Bone marrow (tissue), 2 donors: ENCODE measurements at places on chromosomes 12 and 14.

- no peak for DNase-seq
These were observed 30.2 kb upstream of the FRS2 start for GRCh38 chr12:69440016-69440415.

DNA sequence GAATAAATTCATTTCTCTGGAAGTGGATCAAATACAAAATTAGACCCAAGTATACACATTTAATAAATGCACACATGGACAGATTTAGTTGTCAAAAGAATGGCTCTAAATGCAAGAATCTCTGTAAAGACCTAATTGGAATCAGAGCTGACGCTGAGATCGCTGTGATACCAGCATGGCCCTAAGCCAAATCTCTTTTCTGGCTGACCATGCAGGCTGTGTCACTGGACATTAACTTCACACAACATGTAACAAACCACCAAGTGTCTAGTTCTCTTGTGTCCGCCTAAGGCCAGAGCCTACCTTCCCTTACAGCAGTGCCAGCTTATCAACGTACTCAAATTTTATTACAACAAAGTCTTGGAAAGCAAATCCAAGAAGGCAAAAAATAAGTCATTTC lies 127.5 kb downstream of the MED13L start:
- DNase-seq = no peak

DNA sequence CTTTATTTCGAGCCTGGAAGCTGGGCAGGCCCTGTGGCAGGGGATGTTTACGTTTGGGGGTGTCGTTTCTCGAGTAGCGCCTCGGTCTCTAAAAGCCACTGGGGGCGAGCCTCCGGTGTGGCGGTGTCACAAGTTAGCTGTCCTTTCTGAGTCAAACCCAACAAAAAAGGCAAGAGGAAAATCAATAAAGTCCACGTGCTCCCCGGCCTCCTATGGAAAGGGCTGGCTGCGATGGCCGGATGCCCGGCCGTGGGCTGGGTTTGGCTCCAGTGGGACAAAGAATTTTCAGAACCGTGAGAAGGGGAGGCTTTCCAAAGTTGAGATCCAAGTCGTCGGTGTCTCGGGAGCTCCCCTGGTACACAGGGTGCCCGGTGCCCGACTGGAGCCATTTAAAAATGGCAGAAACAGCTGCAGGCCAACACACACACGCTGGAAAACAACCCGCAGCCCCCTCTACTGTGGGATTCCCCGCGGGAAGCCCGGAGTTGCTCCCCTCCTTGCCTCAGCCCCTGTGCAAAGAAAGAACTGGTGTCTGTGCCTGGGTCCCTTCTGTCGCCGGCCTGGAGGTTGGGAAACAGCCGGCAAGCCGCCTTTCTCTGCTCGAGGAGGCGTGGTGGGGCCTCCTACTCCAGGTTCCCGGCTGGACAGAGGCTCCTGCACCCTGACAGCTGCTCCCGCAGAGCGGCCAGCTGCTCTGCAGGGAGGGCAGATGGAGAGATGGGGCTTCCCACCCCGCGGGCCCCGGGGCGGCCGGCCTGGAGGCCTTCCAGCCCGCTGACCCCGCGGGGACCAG lies 1.9 kb downstream of the BCL7A start:
- DNase-seq = no peak

GRCh38 chr14:43019826-43020225 lies 1413.2 kb downstream of the LRFN5 start:
- no peak for DNase-seq

DNA sequence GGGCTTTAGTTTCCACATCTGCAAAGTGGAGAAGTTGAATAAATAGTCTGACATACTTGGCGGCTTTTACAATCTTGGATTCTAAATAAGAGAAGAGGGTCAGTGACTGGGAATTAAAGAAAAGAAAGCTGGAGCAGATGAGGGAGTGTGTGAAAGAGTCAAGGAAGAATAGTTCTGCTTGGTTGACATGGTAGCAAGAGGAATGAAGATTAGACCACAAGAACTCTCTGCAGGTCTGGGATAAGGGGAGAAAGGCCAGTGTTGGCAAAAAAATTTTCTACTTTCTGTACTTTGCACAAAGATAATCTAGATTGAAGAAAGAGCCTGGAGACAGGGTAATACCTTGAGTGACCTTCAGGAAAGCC lies 5.9 kb downstream of the ITGB7 start:
- DNase-seq = no peak

DNA sequence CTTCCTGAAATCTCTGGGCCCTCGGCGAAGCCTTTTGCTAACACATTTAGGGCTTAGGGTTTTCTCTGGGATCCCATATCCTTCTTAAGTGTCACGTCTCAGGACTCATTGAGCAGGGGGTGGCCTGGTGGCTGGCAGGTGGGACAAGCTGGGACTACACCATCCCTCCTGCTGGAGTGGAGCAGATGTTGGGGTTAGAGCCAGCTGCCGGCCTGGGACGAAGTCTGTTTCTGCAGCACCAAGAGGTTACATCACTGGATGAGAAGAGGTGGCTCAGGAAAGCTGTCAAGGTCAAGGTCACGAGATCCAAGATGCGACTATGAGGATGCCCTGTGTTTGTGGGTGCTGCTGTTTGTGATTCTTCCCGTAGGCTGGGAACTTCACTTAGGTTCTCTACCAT lies 16.3 kb downstream of the SMCO2 start:
- DNase-seq = no peak

- DNase-seq = no peak
These were observed 44.6 kb downstream of the GNS start for GRCh38 chr12:64714551-64714968.

DNA sequence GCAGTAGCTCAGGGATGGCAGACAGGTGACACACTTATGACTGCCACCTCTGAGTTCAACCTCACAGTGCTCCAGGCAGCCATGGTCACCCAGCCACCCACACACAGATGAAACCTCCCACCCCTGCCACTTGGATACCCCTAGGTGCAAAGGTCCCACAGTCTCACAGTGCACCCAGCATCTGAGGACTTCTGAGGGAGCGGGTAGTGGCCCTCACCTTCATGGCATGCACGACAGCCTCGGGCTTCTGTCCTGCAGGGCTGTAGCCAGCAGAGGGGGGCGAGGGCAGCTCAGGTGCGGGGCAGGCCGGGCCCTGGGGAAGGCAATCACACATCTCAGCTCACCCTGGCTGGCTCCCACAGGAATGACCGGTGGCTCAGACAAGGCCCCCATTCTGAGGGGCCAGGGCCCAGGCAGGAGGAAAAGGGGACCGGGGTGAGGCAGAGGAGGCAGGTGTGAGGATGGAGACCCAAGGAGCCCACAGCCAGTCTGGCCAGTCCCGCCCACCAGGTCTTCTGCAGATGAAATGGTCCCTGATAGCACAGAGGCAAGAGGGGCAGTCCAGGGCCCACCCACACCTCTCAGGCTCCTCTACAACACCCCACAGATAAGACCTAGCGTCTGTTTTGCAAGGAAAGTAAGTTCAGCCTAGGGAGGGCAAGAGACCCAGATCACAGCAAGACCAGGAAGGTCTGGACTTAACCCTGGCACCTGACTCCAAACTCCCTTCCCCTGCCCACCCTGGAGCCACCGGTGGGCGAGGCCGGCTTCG lies 35.8 kb downstream of the CCNK start:
- DNase-seq = no peak

DNA sequence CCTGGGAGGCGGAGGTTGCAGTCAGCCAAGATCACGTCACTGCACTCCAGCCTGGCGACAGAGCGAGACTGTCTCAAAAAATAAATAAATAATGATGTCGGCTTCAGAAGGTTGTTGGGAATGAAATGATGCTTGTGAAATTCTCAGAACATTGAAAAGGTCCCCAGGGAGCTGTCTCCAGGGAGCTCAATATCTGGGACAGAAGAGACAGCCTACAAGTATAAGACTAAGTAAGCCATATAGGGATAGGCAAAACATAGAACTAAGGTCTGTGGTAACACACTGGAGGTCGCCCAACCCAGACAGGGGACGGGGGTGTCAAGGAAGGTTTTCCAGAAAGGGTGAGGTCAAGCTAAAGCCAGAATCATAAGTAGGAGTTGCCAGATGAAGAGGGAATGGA lies 29.5 kb upstream of the HSPB8 start:
- no peak for DNase-seq

DNA sequence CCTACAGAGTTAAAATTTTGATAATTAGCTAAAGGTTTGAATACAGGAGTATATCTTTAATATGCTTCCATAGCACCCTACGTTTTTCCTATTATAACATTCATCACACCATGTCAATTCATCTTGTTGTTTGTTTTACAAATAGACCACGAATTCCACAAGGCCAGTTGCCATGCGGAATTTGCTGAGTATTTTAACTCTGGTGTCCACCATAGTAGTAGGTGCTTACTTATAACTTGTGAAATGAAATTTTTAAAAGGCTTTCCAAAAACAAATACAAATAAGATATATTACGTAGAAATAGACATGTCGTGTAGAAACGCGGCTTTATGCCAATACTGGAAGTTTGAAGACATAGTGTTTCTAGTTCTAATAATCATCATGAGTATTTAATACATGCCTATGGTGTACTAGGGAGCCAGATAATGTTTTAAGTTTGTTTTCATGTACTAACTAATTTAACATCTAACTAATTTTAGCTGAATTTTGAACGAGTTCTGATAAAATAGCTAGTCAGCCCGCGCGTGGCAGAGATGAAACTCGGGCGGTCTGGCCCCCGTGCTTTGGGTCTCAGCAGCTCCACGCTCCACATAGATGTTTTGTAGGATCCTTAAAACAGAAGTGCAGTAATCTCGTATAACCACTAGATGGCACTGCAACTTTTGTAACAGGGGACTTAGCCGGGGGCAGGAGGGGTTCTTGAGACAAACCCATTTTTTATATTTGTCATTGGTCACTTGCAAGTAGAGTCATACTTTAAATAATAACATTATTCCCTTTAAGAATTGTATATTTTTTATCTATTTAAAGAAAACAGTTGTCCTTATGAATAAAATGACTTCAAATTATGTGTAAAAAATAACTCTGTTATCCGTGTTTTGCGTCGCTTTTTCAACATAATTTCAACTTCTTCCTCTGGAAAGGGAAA lies 10.2 kb downstream of the CD69 start:
- DNase-seq = peak; percentile 83

GRCh38 chr12:16330560-16330959 lies 16.9 kb upstream of the MGST1 start:
- DNase-seq = no peak

DNA sequence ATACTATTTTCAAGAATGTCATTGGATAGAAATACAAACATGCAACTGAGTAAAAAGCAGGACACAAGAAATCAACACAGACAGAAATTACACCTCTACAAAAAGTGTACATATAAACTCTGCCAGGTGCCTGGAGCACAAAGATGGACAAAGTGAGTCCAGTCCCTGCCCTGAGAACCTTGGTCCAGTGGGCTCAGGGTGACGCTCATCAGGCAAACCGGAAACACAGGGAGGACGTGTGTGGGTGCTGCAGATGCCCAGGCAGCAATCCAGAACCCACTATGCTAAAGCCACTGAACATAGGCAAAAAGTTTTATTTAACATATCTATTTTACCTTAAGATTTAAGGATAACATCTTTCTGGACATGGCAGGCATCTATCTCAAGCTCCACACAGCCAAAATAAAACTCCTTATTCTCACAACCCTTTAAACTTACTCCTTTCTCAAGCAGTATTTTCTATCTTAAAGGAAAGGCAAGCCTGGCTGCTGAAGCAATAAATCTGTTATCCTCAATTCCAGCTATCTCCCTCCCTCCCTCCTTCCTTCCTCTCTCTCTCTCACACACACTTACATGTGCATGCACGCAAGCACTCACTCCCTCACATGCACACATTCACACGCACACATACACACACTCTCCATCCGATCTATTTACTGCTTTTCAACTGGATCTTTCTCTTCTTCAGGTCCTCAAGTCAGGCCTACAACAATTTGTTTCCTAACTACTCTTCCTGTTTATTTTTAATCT lies 10.2 kb downstream of the PPP1R13B start:
- DNase-seq = no peak

DNA sequence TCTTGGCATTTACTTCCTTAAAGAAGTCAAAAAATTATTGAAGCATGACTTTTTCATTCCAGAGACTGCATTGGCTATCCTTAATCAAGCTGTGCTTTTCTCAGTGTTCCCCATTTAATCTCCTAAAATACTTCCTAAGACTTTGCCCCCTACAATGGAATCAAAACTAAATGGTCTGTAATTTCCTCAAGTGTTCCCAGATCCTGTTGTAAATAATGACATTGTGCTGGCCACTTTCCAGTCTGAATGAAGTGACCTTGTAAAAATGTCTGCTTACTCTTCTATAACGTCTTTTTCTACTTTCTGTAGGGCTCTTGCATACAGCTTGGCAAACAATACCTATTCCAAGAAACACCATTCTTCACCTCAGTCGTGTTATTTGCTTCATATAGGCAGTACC lies 45.3 kb upstream of the MBIP start:
- no peak for DNase-seq

GRCh38 chr14:80567905-80568536 lies 356.7 kb upstream of the DIO2 start:
- no peak for DNase-seq

DNA sequence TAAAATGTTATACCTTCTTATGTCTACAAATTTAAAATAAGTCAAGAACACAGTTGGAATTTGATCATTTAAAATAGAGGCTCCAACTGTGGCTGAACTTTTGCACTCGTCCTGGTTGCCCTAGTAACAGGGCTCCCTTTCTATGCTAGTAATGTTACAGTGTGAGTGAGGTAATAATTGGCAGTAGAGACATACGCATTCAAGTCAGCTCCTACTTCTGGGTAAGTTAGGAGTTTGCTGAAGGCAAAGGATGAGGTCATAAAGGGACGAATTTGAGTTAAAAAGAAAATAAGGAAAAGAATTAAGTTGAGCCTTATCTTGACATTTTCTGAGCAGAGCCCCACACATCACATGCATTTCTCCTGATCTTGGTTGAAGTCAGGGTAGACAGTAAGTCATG lies 129.1 kb downstream of the TMEM117 start:
- DNase-seq = no peak

- DNase-seq = no peak
These were observed 20.9 kb upstream of the GPRC5A start for GRCh38 chr12:12870465-12870864.

DNA sequence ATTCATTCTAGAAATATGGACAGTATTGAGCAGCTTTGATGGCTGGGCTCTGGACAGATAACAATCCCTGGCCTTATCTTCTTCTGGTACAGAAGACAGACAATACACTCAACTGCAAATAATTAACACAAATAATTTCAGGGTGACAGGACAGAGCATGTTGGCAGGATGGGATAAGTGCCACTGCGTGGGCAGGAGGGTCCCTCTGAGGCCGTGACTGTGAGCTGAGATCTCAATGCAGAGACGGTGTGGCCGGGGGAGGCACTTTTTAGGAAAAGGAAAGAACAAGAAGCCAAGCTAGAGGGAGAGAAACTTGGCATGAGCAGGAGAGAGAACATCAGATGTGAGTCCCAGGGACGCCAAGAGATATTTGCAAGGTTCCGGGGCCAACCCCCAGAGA lies 8.1 kb downstream of the SYNE3 start:
- DNase-seq = no peak

DNA sequence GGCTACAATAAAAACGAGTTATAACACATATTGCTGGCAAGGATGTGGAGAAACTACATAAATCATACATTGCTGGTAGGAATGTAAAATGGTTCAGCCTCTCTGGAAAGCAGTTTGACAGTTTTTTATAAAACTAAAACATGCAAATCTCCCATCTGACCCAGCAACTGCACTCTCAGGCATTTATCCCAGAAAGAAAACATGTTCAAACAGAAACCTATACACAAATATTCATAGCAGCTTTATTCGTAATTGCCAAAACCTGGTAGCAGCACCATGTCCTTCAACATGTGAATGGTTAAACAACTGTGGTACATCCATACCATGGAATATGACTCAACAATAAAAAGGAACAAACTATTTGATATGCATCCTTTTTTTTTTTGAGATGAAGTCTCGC lies 10.1 kb upstream of the TMCC3 start:
- DNase-seq = no peak

- DNase-seq = no peak
These were observed 78.6 kb downstream of the CCDC59 start for GRCh38 chr12:82279536-82280058.
